ENCODE measurements at places on chromosomes 3 and 15.

DNA sequence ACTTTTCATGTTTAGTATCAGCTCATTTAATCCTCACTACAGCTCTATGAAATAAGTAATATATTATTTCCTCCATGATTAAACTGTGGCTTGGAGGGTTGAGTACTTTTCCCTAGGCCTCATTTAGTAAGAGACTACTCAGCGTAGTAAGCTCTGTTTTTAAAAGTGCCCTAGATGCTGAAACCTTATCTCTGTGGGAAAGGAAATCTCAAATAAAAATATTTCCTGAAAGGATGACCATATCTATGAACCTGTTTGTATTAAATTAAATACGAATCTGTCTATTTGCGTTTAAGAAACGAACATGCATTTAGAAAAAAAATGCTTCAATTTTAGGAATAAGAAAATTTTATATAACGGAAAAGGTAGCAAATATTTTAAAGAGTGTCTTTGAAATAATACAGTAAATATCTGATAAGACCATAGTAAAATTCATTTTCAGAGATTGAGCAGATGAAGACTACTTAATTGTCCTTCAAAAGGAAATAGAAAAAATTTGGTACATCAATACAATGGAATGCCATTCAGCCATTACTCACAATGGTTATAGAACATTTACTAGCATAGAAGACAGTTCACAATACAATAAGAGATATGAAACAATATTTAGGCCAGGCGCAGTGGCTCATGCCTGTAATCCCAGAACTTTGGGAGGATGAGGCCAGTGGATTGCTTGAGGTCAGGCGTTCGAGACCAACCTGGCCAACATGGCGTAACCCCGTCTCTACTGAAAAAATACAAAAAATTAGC, 56.2 kb downstream of the ATG7 start:
- no peak for DNase-seq

DNA sequence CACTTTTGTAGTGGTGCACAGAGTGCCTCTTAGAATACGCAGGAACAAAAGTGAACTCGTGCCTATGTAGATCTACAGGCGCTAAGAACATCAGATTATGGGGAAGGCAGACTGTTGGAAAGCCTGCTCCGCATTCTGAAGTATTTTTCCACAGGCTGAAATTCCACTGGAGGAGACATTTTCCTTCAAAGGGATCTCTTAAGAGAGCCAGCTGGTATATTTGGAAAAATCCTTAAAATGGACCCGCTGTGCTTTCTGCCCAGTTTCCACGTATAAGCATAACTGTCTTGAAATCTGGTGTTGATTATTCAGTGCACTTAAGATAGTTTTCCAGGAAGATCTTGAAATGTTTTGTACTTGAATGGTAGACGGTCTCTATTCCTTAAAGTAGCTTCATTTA, 34.7 kb upstream of the ICE2 start:
- no peak for DNase-seq

GRCh38 chr3:66492071-66492470, 8.8 kb downstream of the LRIG1 start:
- DNase-seq = no peak

- peak; percentile 49 for DNase-seq
Measured at GRCh38 chr15:90871716-90872485, 3.5 kb downstream of the FURIN start.

GRCh38 chr3:13800064-13800463, 79.8 kb downstream of the WNT7A start:
- DNase-seq = no peak

GRCh38 chr3:153273767-153274435, 111.9 kb downstream of the RAP2B start:
- DNase-seq = no peak

DNA sequence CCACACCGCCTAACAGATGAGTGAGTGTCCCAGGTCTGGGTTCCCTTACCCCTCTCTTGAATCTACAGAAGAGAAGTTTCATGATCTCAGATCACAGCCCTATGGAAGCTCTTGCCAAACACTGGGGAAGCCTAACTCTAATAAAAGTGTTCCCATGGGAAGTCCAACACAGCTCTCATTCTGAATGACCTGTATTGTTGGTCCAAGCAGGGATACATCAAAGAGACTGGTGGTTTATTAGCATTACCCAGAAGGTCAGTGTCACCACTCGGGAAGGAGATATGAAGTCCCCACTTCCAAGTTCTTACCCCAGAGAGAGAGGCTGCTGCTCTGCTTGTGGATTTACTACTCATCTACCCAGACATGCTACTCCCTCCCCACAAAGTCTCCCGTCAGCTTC, 9.0 kb upstream of the NCBP2 start:
- no peak for DNase-seq

DNA sequence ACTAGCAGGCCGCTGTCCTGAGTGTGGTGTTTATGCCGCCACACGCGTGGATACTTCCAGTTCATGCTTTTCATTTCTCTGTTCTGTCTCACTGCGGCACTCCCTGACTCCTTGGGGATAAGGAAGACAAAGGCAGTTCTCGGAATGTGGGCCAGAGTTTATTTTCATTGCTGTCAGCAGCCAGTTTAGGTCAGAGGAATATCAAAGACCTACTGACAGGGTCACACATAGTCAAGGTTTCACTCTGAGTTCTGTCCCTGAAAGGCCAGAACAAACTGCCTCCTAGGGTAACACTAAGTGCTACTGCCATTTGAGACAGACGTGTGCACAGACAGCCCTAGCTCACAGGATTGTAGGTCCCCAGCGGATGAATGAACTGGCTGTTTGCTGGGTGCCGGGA, 27.3 kb upstream of the SPTBN5 start:
- peak; percentile 66 for DNase-seq

DNA sequence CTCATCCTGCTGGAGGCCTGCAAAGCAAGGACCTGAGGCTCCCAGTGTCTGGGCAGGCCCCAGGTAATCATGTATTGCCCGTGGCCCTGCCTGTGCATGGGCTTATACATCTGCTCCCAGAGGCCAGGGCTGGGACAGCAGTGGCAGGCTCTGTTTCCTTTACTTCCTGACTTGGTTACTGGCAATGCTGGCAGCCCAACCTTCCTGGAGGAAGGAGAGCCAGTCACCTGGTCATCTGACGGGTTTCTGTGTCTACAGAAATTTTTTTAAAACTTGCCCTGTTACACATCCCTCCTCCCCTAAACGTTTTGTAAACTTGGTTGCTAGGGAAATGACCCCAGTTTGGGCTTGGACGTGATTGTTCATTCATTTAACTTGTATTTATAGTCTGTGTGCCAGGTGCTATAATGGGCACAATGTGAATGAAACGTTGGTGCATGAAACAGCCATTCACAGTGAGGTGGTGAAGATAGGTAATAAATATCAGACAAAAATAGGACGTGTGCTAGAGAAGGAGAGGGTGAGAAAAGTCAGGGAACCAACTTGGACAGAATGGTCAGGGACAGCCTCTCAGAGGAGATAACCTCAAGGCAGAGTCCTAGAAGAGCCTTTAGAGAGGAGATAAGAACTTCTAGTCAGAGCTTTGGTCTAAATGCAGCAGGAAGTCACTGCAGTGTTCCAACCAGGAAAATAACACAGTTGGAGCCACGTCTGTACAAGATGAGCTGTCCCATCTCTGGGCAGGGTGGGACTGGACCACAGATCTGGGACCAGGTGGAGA, 14.1 kb downstream of the TEX264 start:
- DNase-seq = no peak

GRCh38 chr3:157116017-157116416, 43.9 kb downstream of the CCNL1 start:
- DNase-seq = no peak

GRCh38 chr3:38164643-38164951, 740 bp upstream of the OXSR1 start:
- no peak for DNase-seq

DNA sequence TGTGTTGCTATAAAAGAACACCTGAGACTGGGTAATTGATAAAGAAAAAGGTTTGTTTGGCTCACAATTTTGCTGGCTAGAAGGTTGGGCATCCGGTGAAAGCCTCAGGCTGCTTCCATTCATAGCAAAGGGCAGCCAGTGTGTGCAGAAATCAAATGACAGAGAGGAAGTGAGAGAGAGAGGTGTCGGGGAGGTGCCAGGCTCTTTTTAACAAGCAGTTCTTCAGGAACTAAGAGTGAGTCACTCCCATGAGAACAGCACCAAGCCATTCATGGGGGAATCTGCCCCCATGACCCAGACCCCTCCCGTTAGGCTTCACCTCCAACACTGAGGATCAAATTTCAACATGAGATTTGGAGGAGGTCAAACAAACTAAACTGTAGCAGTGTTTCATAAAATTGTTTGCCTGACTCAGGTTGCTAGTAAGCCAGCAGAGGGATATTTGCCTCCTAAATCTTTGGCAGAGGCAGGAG, 4.5 kb upstream of the PARP15 start:
- DNase-seq = peak; percentile 30

DNA sequence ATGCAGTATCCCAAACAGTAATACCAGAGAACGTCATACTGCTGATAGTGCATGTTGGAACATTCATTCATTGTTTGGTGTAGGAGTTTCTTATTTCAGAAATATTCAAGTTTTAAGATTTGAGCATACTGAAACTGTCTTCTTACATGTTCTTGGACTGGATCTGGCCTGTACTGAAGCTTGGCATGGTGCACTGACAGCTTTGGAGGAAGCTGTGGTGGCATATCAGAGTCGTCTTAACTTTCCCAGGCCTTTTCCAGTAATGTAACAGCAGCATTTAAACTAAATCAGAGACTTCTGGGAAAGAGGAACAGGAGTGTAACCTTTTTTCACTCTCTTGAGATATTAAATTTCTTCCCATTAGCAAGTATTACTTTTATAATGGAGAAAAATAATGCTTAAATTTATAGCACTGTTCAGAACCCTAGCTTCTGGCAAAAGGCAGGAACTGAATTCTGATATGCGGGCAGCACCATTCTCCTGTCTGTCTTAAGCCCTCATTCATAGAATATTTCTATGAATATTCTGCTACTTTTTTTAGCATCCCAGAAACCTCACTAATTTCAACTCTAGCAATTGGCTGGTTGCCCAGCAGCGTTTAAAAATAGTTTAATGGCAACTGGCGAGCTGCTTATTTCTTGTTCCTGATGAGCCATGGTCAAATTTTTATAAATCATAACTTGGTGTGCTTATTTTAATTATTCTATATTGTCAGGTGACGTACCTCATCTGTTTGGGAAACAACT, 31.1 kb downstream of the DNAJC13 start:
- DNase-seq = peak; percentile 23

- DNase-seq = no peak
Measured at GRCh38 chr3:127166501-127167065, 26.3 kb upstream of the PRR23E start.

GRCh38 chr15:90343302-90343790, 8.7 kb upstream of the ZNF774 start:
- DNase-seq = no peak

- no peak for DNase-seq
Measured at GRCh38 chr3:48514431-48515227, 10.7 kb upstream of the SHISA5 start.

- no peak for DNase-seq
Measured at GRCh38 chr3:84209474-84209873, 749.3 kb upstream of the CADM2 start.

DNA sequence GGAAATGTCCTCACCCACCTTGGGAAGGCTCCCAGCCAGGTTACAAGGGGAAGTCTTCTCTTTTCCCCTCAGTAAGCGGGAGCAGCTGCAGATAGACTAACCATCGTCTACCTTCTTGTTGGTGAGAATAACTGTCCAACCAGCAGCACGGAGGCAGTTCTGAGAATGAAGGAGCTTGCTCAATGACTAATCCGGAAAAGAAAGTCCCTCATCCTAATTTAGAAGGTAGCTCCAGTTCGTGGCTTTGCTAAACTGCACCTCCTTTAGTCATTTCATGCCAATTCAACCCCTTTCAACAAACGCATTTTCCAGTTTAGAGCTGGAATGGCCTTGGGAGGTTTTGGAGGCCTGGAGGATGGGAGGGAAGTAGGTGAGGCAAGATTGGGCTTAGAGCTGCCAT, 527.4 kb upstream of the PROK2 start:
- DNase-seq = no peak

GRCh38 chr15:99057020-99057419, 47.9 kb upstream of the SYNM start:
- DNase-seq = no peak

GRCh38 chr3:89002191-89002590, 105.2 kb upstream of the EPHA3 start:
- DNase-seq = no peak

DNA sequence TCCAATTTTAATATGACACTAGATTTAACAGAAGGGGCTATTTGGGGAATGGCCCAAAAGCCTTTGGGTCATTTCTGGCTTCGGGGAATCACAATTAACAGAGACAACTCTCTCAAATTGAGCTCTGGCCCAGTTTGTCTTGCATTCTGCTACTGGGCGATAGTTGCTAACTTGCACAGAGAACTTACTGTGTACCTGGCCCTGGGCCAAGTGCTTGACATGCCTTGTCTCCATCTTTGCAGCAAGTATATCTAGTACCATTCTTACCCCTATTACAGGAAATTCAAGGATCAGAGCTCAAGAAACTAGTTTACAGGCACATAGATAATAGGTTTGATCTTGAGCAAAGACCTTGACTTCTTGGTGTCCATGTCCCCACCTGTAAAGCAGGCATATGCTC, 175.7 kb downstream of the TMEM108 start:
- DNase-seq = peak; percentile 22

- DNase-seq = no peak
Measured at GRCh38 chr15:63371297-63371918, 10.2 kb downstream of the CA12 start.

- DNase-seq = peak; percentile 72
Measured at GRCh38 chr3:127729556-127730056, 56.9 kb downstream of the ABTB1 start.

DNA sequence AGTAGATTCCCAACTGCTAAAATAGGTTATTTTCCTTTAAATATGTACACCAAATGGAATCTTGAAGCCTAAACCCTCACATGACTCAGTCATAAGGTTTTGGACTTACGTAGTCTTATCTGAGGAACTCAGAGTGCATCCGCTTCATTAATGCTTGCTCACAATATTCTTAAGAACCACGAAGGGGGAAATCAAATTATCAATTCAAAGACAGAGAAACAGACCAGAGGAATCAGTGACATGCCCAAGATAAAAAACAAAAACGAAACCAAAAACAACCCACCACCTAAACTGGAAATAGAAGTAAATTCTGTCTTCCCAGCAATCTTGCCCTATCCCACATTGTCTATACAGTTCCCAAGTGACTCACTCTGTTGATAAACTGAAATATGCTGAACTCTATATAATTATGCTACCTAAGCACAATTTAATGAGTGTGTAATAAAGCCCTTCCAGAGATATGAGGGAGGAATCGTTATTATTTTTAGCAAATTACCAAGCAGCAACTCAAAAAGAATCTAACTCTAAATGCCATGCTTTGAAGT, 135.4 kb upstream of the CBLB start:
- DNase-seq = peak; percentile 38

GRCh38 chr3:58411036-58411435, 22.6 kb downstream of the PDHB start:
- no peak for DNase-seq

Data from astrocyte of the hippocampus (primary cell).